ENCODE measurements at places on chromosomes 13 and 19. TPM values are rescaled to one million over a fixed set of nuclear protein-coding genes. Genes with fewer than 3 reads are reported as not detected.
A peak's percentile ranks its signal among the peaks of the same experiment; 100 is the strongest.

The IL27RA gene
- 2.6 TPM for total RNA-seq

The WDR87 gene
- not detected for total RNA-seq

- peak; percentile 97 for DNase-seq
Observed at GRCh38 chr19:55632463-55632834, 8.1 kb upstream of the ZNF784 start.

The AP1M2 gene
- not detected for total RNA-seq

GRCh38 chr19:406971-407510, 1.9 kb downstream of the C2CD4C start:
- no peak for DNase-seq

All from fibroblast of lung (primary cell).